ENCODE measurements at places on chromosomes 3 and 15.

- no peak for DNase-seq
Measured at GRCh38 chr15:65509321-65509720, 8.2 kb downstream of the DPP8 start.

DNA sequence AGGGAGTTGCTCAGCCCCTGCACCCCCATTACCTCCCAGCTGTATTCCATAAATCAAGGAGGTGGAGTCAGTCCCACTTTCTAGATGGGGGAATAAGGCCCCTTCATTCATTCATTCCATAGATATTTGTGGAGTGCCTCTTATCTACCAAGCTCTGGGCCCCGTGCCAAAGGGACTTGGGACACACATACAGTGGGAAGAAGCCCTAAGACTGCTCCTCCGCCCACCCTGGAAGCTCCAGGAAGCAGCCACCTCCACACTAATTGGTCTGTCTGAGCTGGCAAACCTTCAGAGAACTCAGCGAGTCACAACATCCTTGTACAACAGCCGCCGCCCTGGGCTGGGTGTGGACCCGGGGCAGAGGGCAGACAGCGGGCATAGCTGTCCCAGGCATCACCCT is 6.4 kb downstream of the STRA6 start:
- no peak for DNase-seq

DNA sequence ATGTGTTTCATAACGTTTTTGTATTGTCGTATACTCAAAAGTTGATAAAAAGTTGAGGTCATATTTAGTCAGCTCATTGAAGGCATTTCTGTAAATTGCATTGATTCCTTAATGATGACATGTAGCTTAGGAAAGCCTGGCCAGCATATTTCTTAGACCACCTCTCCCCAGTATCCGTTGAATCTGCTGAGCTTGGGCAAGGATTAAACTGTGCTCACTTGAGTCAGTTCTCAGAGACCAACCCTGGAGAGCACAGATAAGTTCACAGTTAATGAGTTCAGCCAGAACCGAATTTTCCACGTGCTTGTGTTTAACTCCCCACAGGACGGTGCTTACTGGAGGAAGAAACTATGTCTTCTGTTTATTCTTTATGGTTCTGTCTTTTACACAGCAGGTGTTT is 132.7 kb downstream of the SLC25A26 start:
- no peak for DNase-seq

GRCh38 chr15:25780479-25781255 is 82.5 kb downstream of the ATP10A start:
- no peak for DNase-seq

Measured in stimulated activated CD4-positive, alpha-beta T cell treated with anti-CD3 and anti-CD28 coated beads, Interleukin-15, amount 100 ng/mL, for 1 hour (primary cell).